ENCODE measurements at places on chromosomes 11 and 22. TPM values are rescaled to one million over a fixed set of nuclear protein-coding genes. Genes with fewer than 3 reads are reported as not detected.
A peak's percentile ranks its signal among the peaks of the same experiment; 100 is the strongest.

GRCh38 chr11:38252620-38253019 lies 1654.6 kb upstream of the RAG2 start:
- no peak overlapping the region for H3K4me3 ChIP-seq
- H3K27me3 ChIP-seq: no peaks in the 10 kb centered on the region

The GGT5 gene
- 15.9 TPM for polyA plus RNA-seq

- no peak overlapping the region for H3K27ac ChIP-seq
- peaks cover 5% of the 10 kb centered on the region for H3K4me1 ChIP-seq
- H3K4me3 ChIP-seq: no peak overlapping the region
- no peak for DNase-seq
- H3K27me3 ChIP-seq: no peaks in the 10 kb centered on the region
Observed at GRCh38 chr11:66857234-66857926, 516 bp downstream of the LRFN4 start.

The PANX3 gene
- polyA plus RNA-seq: not detected

DNA sequence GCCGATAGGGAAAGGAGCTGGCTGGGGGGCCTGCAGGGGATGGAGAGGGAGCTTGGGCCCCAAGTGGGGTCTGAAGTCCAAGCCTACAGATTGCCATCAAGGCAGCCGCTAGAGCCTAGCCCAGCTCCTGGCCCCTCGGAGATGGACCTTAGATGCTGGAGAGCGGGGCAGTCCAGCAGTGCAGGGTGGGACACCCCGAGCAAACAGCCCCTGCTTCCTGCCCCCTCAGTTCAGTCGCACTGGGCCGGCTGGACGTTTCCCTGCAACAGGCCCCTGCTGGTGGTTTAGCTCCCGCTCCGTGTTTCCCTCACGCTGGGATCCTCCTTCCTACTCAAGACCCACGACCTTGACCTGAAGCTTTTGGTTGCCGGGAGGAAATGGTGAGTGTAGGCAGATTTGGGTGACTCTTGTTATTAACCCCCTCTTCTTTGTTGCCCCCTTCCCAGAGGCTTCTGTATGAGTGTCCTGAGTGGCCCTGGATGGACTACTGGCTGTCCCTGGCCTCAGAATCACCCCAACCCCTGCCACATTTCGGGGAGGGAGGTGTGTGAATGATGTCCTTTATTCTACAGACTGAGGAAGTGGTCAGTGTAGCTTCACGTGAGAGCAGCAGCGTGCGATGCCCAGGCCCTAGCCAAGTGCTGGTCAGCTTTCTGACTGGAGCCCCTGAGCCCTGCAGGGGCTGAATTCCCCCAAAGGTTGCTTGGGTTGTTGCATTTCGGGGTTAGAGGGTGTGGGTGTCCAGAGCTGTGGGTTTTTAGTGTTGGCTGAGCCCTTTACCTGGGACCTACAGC lies 2.7 kb downstream of the ST3GAL4 start:
- DNase-seq: no peak
- H3K27ac ChIP-seq: no peak overlapping the region
- H3K36me3 ChIP-seq: no peaks in the 10 kb centered on the region
- H3K4me3 ChIP-seq: no peak overlapping the region

GRCh38 chr11:67532889-67533288 lies 9.6 kb upstream of the CABP2 start:
- no peaks in the 10 kb centered on the region for H3K36me3 ChIP-seq
- H3K27me3 ChIP-seq: no peaks in the 10 kb centered on the region
- no peak for DNase-seq

The XKR3 gene
- not detected for polyA plus RNA-seq

The ALDH3B1 gene
- polyA plus RNA-seq: 9.5 TPM

- peak overlapping the region; percentile 0 for H3K27ac ChIP-seq
- peaks cover 12% of the 10 kb centered on the region for H3K4me1 ChIP-seq
- DNase-seq: no peak
- no peaks in the 10 kb centered on the region for H3K27me3 ChIP-seq
- H3K36me3 ChIP-seq: no peaks in the 10 kb centered on the region
Observed at GRCh38 chr22:31398231-31398630, 1.2 kb upstream of the DRG1 start.

All from pancreas (tissue), 10 donors.